GM12864 (cell line): ENCODE measurements at places on chromosomes 16 and 17.

GRCh38 chr17:80689129-80689619 lies 144.5 kb downstream of the RPTOR start:
- DNase-seq = no peak

- no peak for DNase-seq
Observed at GRCh38 chr17:38706505-38707216, 1.6 kb downstream of the MLLT6 start.

DNA sequence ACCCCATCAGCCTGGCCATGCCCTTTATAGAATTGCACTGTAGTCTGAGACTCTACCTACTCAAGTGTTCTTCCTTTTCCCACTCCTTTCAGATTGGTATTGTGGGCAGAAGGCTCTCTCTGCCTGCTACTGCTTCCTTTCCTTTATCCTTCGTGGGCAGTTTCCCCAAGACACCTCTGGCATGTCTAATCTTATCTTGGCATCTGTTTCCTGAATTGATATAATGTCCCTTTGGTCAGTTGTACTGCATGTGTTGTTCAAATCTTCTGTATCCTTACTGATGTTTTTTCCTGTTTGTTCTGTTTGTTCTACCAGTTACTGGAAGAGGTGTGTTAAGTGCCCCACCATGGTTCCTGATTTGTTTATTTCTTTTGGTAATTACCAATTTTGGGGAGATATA lies 29.5 kb upstream of the MSI2 start:
- no peak for DNase-seq

- no peak for DNase-seq
Observed at GRCh38 chr17:79547586-79547985, 63.3 kb downstream of the RBFOX3 start.

- DNase-seq = no peak
Observed at GRCh38 chr17:67401598-67402504, 24.8 kb downstream of the PITPNC1 start.

GRCh38 chr17:78723001-78723796 lies 58.9 kb downstream of the CYTH1 start:
- no peak for DNase-seq

DNA sequence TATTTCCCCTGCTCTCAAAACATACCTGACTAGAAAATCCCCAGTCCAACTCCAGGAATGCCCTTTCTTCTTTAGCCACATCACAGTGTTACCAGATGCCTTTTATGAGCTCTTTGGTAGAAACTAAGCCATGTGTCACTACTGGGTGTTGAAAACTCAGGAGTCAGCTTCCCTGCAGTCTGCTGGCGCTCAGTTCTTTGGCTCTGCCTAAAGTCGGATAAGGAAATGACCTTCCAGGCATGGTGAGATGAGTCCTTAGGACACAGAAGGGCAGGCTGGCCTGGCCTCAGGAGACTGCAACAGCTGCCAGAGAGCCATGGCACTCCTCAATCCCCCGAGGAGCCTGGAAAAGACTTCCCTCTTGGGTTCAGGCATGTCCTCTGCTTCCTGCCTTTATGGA lies 89.1 kb downstream of the CDH13 start:
- no peak for DNase-seq

DNA sequence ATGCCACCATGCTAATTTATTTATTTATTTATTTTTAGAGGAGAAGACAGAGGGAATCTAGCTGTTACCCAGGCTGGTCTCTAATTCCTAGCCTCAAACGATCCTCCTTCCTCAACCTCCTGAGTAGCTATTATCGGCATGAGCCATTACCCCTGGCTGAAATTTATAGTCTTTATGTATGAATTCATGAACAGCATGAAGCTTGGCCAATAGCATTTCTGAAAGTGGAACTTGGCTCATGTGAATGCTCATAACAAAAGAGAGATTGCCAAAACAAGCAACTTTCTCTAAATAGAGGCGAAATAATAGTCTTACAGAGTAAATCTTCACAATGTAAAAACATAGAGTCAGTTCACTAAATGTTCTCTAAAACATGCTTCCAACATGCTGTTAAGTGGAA lies 30.1 kb upstream of the SMURF2 start:
- no peak for DNase-seq

DNA sequence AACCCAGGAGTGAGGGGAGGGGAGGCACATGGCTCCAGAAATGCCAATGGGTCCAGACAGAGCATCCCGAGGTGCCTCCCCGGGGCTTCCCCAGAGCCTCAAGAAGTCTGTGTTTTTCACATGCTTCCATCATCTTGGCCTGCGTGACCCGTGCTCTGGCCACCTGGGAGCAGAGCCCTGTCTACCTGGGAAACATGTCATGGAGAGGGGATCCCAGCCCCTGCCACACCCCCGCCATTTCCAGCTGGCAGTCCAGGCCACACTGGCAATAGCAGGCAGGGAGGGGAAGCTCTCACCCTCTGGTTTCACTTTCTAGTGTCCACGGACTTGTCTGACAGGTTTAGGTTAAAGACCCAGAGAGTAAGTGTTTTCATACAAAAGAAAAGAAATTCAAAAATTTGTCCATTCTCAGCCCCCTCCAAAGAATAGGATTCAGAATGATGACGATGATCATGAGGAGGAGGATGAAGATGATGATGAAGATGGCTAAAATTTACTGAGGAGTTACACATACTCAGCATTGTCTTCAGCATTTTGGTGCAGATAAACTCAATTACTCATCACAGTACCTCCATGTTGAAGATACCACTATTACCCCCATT lies 9.0 kb downstream of the SMIM5 start:
- no peak for DNase-seq

GRCh38 chr16:86810062-86810461 lies 231.7 kb downstream of the FOXL1 start:
- DNase-seq = no peak

- no peak for DNase-seq
Observed at GRCh38 chr16:4293181-4293716, 20.4 kb upstream of the TFAP4 start.

GRCh38 chr17:47119746-47120520 lies 69.2 kb downstream of the CDC27 start:
- DNase-seq = no peak
